Fibroblast of skin of left quadriceps (primary cell): ENCODE measurements at places on chromosomes 12 and 14.

DNA sequence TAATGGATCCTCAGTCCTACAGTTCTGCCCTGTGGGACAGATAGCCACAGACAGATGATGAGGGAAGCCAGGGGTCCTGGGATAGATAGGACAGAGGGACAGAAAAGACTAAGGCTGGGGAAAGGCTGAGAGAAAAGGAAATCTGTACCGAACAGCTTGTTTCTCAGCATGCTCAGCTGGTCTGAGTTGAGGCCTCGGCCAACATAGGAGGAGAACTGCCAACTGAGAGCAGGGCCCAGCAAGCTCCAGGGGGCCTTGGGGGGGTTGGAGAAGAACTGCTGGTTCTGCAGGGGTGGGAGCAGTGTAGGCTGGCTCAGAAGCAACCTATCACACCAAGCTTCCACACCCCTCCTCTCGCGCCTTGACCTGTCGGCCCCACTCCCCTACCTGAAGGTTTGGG lies 10.1 kb downstream of the IL23A start:
- DNase-seq, result no peak

GRCh38 chr12:102430661-102431060 lies 49.7 kb downstream of the IGF1 start:
- DNase-seq, result no peak

GRCh38 chr14:93591506-93591905 lies 160.8 kb downstream of the UNC79 start:
- DNase-seq, result no peak

GRCh38 chr14:61203081-61203753 lies 77.9 kb downstream of the TMEM30B start:
- DNase-seq, result no peak

GRCh38 chr12:53049571-53050318 lies at the start of gene TNS2:
Gene TNS2 (plus strand): TSS chr12:53050065. CDS start chr12:53050186, 121 bp downstream.
- no peak for DNase-seq

DNA sequence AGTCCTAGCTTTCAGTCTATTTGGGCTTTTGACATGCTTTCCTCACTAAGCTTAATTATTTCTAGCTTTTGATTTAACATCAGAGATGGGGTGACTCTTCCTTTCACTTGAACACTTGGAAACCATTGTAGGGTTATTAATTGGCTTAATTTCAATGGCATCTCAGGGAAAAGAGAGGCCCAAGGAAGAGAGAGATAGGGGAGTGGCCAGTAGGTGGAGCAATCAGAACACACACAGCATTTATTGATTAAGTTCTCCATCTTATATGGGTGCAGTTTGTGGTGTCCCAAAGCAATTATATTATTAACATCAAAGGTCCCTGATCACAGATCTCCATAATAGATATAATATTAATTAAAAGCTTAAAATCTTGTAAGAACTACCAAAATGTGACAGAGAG lies 1466.1 kb upstream of the SEL1L start:
- no peak for DNase-seq

- DNase-seq, result no peak
These were observed 118.7 kb downstream of the KSR2 start for GRCh38 chr12:117850048-117850447.

DNA sequence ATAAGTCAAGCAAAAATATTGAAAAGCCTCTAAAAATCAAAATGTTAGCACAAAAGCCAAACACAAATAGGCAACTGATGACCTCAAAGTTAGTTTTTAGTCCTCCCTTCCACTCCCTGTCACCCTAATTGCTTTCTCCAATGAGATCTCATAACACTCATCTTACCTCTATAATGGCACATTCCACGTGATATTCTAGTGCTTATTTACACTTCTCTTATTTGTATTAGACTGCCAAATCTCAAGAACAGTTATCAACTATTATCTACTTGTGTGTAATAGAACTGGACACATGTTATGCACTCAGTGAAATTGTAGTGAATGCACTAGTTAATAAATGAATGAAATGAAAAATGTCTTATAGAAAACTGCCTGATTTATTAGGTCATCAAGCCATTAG lies 55.5 kb upstream of the AVPR1A start:
- DNase-seq, result no peak

DNA sequence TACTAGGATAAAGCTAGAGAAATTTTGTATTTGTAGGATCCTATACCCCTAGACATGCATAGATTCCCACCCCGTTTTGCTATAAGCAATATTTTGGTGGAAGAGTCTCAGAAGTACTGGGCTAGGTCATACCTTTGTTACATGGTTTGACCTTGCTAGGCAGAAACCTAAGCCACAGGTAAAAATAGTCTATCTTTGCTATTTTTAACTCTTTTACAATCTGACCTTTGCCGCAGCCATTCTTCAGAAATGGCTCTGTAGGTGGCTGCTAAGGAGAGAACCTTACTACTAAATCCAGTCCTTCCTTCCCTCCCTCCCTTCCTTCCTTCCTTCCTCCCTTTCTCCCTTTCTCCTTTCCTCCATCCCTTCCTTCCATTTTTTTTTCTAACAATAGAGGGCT lies 242.9 kb upstream of the SEL1L start:
- no peak for DNase-seq
